Type B pancreatic cell (in vitro differentiated cells): ENCODE measurements at places on chromosomes 16 and 17.

GRCh38 chr16:57482845-57483545, 3.3 kb downstream of the DOK4 start:
- DNase-seq = no peak

DNA sequence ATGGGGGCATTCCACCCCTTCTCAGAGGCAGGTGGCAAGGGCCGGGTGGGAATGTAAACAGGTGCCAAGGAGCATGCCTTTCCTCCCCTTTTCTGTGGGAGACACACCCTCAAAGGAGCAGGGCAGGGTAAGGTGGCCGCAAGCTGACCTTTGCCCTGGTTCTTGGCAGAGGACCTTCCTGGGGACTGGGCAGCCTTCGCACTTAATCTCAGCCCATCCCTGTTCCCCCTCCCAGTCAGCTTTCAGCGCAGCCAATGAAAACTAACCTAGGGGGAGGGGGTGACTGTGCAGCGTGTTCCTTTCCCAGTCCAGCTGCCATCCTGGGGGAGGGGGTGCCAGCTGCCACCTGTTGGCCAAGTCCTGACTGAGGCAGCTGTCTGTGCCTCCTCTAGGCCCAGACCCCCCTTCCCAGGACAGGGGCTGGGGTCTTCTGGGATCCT, 2.8 kb downstream of the TRAF4 start:
- no peak for DNase-seq

GRCh38 chr17:2593821-2594721, 617 bp downstream of the PAFAH1B1 start:
- DNase-seq = peak; percentile 85

- no peak for DNase-seq
These were observed 1.6 kb downstream of the TPPP3 start for GRCh38 chr16:67391424-67392300.

DNA sequence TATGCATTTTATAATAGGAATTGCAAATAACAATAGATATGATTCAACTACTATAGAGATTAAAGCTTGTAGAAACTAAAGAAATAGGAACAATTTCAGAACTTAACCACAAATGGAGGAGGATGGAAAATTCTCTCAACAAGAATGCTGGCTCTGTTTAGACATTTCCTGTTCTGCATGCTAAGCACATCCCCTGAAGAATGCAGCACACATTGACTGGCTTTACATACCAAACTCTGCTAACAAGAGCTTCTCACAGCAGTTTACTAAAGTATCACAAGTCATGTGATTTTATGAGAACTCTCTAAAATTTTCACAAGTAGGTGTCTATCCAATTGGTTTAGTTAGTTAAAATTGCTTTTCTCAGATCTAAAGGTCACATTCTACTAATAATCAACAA, 85.2 kb downstream of the SPAG9 start:
- DNase-seq = no peak

GRCh38 chr16:1590366-1590765, 21.5 kb downstream of the IFT140 start:
- DNase-seq = no peak

DNA sequence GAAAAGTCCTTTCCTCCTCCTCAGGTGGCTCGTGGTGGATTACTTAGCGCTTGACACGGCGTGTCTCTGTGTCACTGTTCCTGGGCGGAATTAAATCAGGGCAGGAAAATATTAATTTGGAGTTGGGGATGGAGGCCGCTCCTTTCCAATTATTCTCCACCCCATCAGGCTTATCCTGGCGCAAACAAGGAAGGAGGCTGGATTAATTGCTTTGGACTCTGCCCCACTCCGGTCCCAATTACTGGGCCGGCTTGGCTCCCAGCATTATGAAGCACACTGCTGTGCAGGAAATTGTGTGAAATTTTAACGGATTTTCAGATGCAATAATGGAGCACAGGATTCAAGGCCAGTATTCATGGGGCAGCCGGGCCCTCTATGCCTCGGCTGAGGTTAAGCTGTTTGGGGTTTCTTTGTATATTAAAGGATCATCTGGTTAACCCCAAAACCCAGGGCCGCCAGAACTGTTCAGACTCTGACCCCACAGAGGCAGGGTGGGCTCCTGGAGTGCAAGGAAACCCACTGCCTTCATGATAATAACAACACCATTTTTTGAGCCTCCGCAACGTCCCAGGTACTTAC, 87.8 kb downstream of the MRM1 start:
- no peak for DNase-seq

- DNase-seq = no peak
These were observed 4.3 kb downstream of the POLG2 start for GRCh38 chr17:64492481-64493109.

GRCh38 chr17:75160211-75160610, 5.9 kb upstream of the JPT1 start:
- DNase-seq = no peak

GRCh38 chr17:67491009-67491680, 114.1 kb downstream of the PITPNC1 start:
- no peak for DNase-seq

DNA sequence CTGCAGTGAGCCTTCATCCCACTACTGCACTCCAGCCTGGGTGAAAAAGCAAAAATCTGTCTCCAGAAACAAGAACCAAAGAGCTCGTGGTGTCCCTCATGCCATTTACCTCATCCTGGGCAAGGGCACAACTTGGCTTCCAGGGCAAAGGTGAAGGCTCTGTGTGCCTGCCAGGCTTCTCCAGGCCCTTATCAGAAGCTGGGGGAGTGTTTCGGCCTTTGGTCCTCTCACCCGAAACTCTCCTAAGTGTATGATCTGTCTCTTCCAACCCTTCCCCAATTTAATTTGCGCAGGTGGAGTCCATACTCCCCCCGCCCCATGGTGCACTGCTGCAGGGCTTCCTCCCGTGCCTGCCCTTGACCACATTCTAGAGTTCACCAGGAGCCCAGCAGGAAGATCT, 1.1 kb downstream of the CES2 start:
- no peak for DNase-seq
